ENCODE measurements at places on chromosomes 12 and 14.

- DNase-seq: no peak
These were observed 2.9 kb upstream of the EMP1 start for GRCh38 chr12:13193505-13194231.

GRCh38 chr14:100105357-100106169, 40.3 kb downstream of the EVL start:
- no peak for DNase-seq

DNA sequence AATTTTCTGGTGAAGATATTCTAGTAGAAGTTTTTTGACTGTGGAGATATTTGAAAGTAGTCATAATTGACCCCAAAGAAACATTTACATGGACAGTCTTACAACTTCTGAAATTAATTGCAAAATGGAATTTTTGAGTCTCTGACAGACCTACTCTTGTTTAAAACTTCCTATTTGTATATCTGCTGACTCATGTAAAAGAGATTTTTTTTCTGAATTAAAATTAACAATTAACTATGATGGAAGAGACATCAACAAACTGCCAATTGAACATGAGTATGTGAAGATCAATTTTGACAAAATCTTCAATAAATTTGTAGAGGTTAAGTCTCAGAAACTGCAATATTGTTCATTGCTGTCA, 108.5 kb upstream of the MAX start:
- DNase-seq: no peak

DNA sequence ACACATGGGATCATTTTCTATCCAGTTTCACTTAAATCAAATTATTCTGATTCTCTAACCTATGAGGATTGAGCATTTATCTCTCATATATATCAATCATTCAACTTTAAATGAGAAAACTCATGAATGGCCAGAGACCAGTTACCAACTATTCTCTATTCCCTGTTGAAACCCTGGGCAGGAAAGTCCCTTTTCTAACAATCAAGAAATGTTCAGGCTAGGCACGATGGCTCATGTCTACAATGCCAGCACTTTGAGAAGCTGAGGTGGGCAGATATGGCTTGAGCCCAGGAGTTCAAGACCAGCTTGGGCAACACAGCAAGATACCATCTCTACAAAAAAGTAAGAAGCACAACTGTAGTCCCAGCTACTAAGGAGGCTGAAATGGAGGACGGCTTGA, 18.0 kb downstream of the FMNL3 start:
- DNase-seq: no peak

DNA sequence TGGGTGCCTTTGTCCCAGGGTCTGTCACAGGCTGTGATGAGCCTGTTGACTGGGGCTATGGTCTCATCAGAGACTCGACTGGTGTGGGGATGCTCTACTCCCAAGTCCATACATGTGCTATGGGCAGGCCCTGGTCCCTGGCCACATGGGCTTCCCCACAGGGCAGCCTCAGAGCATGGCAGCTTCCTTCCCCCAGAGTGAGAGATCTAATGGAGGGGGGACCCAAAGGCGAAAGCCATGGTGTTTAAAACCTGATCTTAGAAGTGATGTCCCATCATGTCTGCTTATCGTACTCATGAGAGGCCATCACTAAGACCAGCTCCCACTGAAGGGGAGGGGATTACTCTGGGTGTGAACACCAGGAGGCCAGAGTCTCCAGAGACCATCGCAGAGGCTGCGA, 279.0 kb upstream of the RTL1 start:
- DNase-seq: no peak

- no peak for DNase-seq
These were observed 1.1 kb downstream of the CARMIL3 start for GRCh38 chr14:24052656-24053547.

- no peak for DNase-seq
These were observed 107.5 kb upstream of the FAR2 start for GRCh38 chr12:29041621-29042020.

DNA sequence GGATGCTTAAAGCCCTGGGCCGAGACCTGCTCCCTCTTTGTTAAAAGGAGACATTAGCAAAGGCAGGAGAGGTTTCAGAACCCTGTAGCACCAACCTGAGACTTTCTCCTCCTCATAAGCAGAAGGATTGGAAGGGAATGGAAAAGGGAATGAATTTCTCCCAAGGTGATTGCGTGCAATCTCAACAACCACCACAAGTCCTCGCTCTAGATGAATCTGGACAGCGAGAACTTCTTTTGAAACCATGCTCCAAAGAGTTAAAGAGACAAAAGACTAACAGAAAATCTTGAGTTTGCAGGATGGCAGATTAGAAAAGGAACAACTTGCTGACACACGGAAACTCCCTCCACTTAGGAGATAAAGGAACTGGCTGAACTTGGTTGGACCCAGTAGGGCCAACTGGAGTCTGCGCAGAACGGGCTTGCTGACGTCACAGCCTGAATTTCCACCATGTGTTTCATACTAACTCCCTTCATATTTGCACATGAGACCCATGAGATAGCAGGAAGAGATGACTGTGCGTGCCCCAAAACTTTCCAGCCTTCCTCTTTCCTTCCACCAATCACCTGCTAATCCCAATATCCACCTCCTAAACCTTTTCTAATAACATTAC, 137.0 kb downstream of the PTPN11 start:
- peak; percentile 49 for DNase-seq

- peak; percentile 70 for DNase-seq
These were observed 371.7 kb upstream of the KITLG start for GRCh38 chr12:88951860-88952561.

GRCh38 chr14:79318371-79318770, 892.9 kb downstream of the DIO2 start:
- DNase-seq: no peak

DNA sequence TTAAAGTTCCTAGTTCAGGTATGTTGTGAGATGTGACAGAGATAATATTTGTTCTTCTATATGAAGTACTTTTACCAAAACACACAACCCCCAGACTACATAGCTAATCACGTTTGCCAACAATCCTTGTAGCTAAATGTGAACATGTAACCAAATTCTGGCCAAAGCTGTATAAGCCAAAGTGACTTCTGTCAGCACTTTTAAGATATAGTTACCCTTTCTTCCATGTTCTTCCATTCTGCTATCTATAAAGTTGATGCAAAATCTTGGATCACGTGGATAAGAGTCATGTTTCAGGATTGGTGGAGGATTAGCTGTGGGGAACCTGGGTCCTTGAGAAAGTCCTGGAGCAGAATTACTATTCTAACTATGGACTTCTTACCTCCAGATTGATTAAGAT, 1366.6 kb downstream of the FSCB start:
- DNase-seq: no peak

- DNase-seq: no peak
These were observed 40.3 kb upstream of the NTF3 start for GRCh38 chr12:5391653-5392052.

GRCh38 chr14:76806446-76806845, 6.2 kb downstream of the ANGEL1 start:
- no peak for DNase-seq

DNA sequence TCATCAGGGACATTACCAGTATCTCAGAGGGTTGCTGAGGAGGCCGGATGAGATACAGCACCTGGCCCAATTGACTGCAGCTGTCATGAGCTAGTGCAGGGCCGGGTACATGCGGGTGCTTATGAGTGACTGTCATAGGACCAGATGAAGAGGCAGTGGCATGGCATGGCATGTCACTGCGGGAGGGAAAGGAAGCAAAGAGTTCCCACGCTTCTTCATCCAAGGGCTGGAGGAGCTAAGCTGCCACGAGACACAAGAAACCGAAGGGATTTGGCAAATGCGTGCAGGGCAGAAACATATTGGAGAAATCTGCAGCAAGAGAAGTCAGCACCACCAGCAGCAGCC, 10.7 kb upstream of the GPX2 start:
- no peak for DNase-seq

- no peak for DNase-seq
These were observed 16.6 kb downstream of the ALKBH1 start for GRCh38 chr14:77691259-77691658.

- no peak for DNase-seq
These were observed 4.6 kb downstream of the AHNAK2 start for GRCh38 chr14:104973385-104974145.

GRCh38 chr14:78005325-78005724, 164.8 kb upstream of the NRXN3 start:
- DNase-seq: no peak

- peak; percentile 44 for DNase-seq
These were observed 14.4 kb downstream of the TTLL5 start for GRCh38 chr14:75675265-75675960.

DNA sequence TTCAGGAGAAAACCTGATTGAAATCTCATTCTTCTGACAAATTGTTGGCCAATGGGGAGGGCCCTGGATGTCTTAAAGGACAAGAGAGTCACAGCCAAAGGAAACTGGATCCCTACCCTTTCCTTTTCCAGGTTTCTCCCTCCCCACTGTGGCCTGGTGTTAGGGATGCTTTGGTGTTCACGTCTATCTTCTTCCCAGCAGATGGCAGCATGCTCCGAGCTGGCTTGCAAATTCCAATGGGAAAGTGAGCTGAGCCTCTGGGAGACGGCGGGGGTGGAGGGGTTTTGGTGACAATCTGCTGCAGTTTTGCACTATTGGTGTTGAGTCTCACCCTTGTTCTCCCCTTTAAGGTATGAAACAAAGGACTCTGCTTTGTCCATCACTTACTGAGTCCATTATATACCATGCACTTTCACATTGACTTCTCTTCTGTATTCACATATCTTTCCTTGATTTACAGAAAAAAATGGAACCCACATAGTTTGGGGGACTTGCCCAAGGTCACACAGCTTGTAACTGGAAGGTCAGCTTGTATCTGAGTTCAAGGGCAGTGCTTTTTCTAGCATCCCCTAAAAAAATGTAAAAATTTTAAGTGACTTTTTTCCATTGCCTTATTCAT, 39.3 kb downstream of the CCDC177 start:
- peak; percentile 89 for DNase-seq

- DNase-seq: no peak
These were observed 331.9 kb upstream of the FLRT2 start for GRCh38 chr14:85198001-85198400.

DNA sequence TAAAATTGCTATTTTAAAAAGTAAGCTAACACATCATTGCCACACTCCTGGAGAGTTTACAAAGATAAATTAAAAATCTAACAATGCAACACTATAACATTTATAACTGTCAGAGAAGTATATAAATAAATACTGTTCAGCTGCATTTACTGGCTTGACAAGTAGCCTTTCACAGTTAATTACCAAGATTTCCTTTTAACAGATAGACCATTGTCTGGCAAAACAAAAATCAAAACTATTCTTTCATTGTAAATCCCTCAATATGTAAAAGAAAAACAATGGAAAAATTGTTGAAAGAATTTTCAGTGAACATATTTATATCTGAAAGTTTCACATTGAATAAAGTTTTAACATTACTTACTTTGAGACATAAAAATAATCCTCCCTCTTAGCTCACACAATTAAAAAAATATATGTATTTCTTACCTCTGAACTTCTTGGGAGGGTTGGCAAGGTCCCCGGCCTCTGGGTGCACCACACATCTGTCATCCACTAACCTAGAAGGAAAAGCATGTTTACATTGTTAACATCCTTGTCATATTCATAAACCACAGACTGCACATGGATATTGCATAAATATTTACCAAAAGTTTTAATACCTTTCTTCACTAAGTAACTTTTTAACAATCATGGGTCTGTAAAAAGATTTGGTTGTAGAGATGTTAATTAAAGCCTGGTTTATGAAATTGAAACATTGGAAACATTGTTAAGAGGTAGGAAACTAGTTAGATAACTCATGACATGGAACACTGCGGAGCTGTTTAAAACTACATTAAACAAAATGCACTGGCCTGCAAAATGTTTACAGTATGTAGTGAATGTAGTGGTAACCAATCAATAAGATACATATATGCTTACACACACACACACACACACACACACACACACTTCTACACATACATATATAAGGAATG, 43.0 kb downstream of the ITPR2 start:
- no peak for DNase-seq

GRCh38 chr12:109452489-109452888, 24.6 kb downstream of the KCTD10 start:
- DNase-seq: no peak

DNA sequence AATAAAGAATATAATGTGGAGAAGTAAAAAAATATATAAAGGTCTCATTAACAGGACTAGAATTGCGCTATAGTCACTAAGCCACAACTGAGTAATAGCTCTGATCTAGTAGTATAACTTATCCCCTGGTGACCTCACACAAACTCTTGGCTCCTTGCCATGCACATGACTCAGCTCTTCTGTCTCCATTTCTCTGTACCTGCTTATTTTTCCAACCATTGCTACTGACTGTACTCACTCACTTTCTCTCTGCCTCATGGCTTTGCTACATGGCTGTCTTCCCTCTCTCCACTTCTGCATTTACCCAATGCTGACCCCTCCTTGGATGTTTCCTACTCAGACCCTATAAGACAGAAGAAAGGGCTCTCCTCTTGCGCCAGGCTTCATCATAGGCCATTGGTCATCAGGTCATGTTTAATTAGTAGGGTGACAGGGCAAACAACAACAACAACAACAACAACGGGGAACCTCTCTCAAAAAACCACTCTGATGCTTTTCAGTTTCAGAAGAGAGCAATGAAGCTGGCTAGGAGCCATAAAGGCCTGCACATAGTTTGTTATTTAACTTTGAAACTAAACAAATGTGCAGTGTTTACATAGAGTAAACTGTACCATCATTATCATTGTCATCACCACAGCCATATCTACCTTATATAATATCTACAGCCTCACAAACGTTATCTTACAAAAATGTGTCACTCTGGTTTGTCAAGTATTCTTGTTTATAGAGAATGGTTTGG, 25.6 kb upstream of the KRAS start:
- DNase-seq: no peak

- DNase-seq: no peak
These were observed 54.3 kb downstream of the LTBP2 start for GRCh38 chr14:74557691-74558090.

- DNase-seq: peak; percentile 90
These were observed 30.0 kb downstream of the SCARB1 start for GRCh38 chr12:124833693-124834122.

GRCh38 chr14:69289811-69290520, 30.0 kb downstream of the GALNT16 start:
- no peak for DNase-seq

- DNase-seq: peak; percentile 37
These were observed 555.9 kb upstream of the TMEM132C start for GRCh38 chr12:127711108-127711507.

- no peak for DNase-seq
These were observed 597.1 kb downstream of the RPL10L start for GRCh38 chr14:46054526-46054925.

DNA sequence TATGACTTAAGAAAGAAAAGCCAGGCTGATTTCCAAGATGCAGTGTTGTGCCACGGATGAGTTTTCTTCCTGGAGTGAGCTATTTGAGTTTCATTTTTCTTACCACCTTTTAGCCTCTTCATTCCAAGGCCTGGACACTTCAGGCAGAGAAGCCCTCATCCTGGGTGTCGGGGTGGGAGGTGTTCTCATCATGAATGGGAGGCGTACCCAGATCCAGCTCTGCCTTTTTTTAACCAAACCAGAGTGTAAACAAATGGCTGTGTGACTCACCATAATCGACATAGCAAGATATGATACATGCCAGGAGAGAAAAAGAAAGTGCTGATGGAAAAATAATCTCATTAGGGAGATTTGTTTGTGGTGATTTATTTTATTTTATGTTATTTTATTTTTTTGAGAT, 79.9 kb downstream of the ARF6 start:
- DNase-seq: no peak

- DNase-seq: peak; percentile 9
These were observed 404.4 kb downstream of the FLRT2 start for GRCh38 chr14:85934123-85934885.

Measured in GM23338 (cell line).